ENCODE measurements at places on chromosomes 7 and 10. TPM values are rescaled to one million over a fixed set of nuclear protein-coding genes. Genes with fewer than 3 reads are reported as not detected.

PANK1 gene
- total RNA-seq: 5.9 TPM

CLDN3 gene
- total RNA-seq: not detected

ZKSCAN5 gene
- total RNA-seq: 8.8 TPM

EVX1 gene
- not detected for total RNA-seq

CALCR gene
- total RNA-seq: not detected

NYAP1 gene
- 0.22 TPM for total RNA-seq

TUBAL3 gene
- not detected for total RNA-seq
